ENCODE measurements at places on chromosomes 12 and 14. TPM values are rescaled to one million over a fixed set of nuclear protein-coding genes. Genes with fewer than 3 reads are reported as not detected.

GRCh38 chr12:47343684-47344567, 264.2 kb upstream of the AMIGO2 start:
- no peak for DNase-seq

The COQ6 gene
- total RNA-seq = 83.0 TPM

GRCh38 chr12:91786499-91787272, 359.0 kb downstream of the BTG1 start:
- no peak for DNase-seq

The RAD9B gene
- not detected for total RNA-seq

GRCh38 chr12:28883406-28883997, 265.6 kb upstream of the FAR2 start:
- no peak for DNase-seq

The TGM1 gene
- total RNA-seq = 4.7 TPM

DNA sequence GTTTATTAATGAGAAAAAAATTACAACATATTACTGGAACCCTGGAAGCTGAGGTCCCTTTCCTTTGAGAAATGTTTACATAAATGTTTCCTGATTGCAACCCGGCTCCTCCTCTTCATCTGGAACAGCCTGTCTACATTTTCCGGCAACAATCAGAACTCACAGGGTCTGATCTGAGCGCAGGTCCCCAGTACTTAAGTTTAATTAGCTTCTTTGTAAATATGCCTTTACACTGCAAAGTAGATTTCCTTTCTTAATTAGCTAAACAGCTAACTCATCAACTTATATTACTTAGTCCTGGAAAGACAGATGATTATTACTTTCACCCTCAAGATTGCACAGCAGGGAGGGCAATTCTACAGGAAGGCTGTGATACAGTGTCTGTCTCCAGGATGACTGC, 213.0 kb downstream of the MON2 start:
- DNase-seq = no peak

Data from stomach (tissue), 19 donors.